ENCODE measurements at places on chromosomes 7 and 10. TPM values are rescaled to one million over a fixed set of nuclear protein-coding genes. Genes with fewer than 3 reads are reported as not detected.
A peak's percentile ranks its signal among the peaks of the same experiment; 100 is the strongest.

MGAM2 gene
- total RNA-seq, result not detected

OR2A5 gene
- not detected for total RNA-seq

HTRA1 gene
- 160 TPM for total RNA-seq

DNA sequence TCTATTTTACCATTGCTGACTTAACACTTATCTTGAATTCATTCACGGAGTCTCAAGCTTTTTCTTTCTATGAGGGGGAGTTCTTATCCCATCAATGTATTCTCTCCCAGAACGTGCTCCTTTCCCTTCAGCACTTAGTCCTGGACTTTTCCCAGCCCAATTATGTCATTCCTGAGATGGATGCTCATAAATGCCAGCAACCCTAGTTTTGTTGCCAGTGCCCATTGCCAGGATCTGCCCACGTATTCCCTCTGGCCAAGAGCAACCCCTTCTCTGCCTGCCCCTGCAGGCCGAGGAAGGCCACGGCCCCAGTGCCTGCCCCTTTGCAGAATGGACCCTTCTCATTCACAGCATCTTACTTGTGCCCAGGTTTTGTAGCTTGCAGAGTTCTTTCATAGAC lies 67.4 kb upstream of the PPP1R3C start:
- no peak for DNase-seq

DNA sequence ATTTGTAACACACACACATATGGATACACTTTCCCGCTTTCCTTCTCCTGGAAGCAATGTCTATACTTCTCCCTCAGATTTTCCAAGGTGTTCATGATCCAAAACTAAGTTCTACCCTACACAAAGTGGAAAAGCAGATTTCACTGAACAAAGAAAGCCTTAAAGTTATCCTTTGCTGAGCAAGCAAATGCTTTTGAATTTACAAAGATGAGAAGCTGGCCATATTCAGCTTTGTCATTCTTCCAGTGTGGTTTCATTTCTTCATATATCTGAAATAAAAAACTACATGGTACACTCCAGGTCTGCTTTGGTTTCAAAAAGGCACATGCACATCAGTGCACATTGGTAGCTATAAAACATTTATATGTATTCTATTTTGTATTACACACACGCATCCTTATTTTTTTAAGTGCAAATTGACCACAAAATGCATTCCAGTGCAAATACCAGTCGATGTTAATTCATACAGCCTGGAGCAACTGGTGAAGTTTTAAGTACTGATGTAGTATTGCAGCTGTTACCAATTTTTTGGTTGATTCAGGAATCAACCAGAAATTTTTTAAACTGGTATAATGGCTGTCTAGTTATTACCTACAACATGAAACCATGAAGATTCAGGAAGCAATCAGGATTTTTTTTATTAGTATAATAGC lies 65.5 kb upstream of the SRPK2 start:
- peak; percentile 75 for DNase-seq

DNA sequence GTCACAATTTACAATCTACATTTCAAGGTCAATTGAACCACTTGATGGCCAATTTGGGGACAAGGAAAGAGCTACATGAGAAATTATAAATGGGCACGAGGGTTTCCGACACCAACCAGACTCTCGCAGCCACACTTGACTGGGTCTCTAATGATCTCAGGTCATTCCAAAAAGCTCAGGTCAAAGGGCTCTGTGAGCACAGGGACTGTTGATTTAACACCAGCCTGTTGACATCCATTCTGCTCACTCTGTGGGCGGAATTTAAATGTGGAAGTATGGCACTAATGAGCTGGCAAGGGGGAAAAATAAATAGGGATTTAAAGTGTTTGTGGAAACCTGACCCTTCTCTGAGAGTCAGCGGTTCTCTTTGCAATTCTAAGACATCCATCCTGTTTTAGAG lies 810.7 kb upstream of the AUTS2 start:
- DNase-seq, result no peak

GRCh38 chr10:35685402-35685801 lies 43.3 kb upstream of the FZD8 start:
- DNase-seq, result no peak
